Fibroblast of skin of right quadriceps (primary cell): ENCODE measurements at places on chromosomes 5 and 9.

- peak; percentile 97 for DNase-seq
Observed at GRCh38 chr5:143554187-143554717, 150.8 kb upstream of the NR3C1 start.

GRCh38 chr9:92138157-92138959 lies 23.1 kb upstream of the SPTLC1 start:
- peak; percentile 50 for DNase-seq

- no peak for DNase-seq
Observed at GRCh38 chr9:105258225-105258737, 13.8 kb downstream of the SLC44A1 start.

GRCh38 chr5:17289681-17290539 lies 72.5 kb downstream of the BASP1 start:
- DNase-seq: peak; percentile 59

DNA sequence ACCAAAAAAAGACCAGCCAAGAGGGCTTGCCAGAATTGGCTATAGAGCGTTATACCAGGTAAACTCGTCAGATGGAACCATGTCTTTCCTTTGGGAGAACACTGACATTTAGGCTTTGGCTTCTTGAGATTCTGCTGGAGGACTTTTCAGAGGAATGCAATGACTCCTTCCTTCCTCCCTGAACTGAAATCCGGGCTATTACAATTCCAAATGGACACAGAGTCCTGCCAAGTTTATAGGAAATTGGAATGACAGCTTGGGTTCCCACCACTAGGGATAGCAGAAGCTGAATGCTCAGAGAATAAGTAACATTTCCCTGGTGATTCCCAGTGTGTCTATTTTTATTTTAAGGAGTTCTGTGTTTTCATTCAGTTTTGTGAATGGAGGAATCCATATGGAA lies 143.0 kb downstream of the FGF1 start:
- DNase-seq: peak; percentile 63

- no peak for DNase-seq
Observed at GRCh38 chr9:9846557-9846956, 766.2 kb downstream of the PTPRD start.

- DNase-seq: peak; percentile 45
Observed at GRCh38 chr9:15243081-15243480, 63.9 kb downstream of the TTC39B start.

DNA sequence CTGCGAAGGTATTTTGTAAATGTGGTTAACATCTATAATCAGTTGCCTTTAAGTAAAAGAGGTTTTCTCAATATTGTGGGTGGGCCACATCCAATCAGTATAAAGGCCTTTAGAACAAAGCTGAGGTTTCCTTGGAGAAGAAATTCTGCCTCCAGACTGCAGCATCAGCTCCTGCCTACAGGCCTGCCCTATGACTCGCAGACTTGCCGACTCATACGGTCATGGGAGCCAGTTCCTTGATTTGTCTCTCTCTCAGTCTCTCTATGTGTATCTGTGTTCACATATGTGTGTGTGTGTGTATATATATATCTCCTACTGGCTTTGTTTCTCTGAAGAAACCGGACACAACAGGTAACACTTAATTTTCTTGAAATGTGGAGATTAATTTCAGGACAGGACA lies 45.3 kb downstream of the SLC36A1 start:
- DNase-seq: peak; percentile 60

- DNase-seq: peak; percentile 15
Observed at GRCh38 chr5:122458278-122458872, 146.3 kb downstream of the SNCAIP start.

GRCh38 chr9:98796364-98797101 lies at the start of gene ANKS6:
Gene ANKS6, minus strand, starts transcription at chr9:98796555. Its CDS starts 64 bp downstream, at chr9:98796491.
- DNase-seq: peak; percentile 78
